AG10803 (cell line): ENCODE measurements at places on chromosomes 5 and 9.

DNA sequence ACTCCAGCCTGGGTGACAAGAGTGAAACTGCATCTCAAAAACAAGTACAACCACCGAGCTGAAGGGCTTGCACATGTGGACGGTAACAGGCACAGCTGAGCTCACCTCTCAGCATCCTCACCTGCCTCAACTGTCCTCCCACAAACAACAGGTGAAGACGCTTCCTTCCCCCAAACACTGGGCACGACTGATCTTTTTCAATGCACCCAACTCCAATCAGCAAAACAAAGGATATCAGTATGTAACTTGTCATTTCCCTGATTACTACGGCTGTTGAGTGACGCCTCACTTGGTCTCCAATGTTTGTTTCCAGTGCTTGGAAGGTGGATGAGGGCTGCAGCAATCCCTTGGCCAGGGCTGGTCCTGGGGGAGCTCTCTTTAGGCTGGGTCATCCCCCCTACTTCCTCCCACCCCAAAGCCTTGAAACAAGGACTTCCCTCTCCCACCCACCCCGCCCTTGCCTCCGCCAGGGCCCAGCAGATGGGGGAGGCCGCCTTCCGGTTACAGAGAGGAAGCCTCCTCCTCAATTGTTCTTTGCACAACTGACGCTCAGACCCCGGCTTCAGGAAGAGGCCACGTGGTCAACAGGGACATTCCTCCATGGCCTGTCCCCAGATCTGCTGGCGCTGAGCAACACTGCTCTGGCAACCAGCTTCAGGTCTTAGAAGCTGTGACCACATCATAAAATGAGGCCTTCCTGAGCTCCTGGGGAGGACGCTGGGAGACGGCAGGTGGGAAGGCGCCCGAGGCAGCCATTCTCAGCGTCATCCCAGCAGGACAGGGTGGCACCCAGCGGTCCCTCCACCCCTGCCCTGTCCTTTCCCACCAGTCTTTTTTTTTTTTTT, 5.9 kb downstream of the FAM78A start:
- DNase-seq = no peak

GRCh38 chr9:35484406-35484805, 5.5 kb upstream of the RUSC2 start:
- DNase-seq = no peak

DNA sequence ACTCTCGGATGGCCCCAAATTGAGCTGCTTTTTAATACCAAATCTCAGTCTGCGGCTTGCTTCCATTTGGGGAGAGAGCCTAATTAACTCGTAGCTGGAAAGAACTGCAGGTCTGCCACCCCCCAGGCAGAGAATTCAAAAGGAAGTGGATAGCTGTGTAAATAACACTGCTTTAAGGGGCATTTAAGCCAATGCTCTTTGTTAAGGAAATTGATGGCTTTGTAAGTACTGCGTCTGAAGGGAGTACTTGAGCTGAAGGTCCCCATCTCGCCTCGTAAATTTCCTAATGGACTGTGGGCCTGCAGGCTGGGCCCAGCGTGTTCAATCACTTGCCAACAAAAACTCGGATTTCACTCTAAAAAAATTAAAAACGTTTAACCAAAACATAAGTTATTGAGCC, 132.7 kb downstream of the PAPPA start:
- no peak for DNase-seq

- no peak for DNase-seq
These were observed 3.7 kb downstream of the CD180 start for GRCh38 chr5:67192719-67193438.

DNA sequence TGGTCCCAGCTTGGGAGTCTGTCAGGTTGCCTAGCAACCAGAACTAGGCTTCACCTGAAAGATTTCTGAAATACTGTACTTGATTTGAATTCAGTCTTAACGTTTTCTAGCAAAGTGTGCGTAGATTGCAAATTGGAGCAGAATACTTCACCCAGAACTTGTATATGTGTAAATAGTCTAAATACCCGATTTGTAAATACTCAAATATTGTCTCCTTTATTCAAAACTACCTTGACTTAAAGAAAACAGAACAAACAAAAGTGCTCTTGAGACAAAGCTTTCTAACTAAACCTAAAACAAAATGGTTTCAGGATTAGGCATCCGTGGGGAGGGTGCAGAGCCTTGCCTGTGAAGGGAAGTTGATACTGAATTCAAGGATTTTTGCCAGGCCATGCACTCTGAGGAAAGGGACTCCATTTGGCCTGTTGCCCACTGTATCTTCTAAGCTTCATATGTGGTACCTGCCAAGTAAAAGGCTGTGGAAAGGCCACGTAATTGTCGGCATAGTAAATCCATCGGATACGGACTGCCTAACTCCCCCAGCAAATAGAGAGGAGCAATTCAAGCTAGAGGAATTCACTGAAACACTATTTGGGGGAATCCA, 744 bp upstream of the HMGCS1 start:
- no peak for DNase-seq

GRCh38 chr5:2201011-2201410, 318.3 kb upstream of the IRX4 start:
- no peak for DNase-seq

GRCh38 chr9:125942125-125942524, 195.0 kb downstream of the PBX3 start:
- no peak for DNase-seq

DNA sequence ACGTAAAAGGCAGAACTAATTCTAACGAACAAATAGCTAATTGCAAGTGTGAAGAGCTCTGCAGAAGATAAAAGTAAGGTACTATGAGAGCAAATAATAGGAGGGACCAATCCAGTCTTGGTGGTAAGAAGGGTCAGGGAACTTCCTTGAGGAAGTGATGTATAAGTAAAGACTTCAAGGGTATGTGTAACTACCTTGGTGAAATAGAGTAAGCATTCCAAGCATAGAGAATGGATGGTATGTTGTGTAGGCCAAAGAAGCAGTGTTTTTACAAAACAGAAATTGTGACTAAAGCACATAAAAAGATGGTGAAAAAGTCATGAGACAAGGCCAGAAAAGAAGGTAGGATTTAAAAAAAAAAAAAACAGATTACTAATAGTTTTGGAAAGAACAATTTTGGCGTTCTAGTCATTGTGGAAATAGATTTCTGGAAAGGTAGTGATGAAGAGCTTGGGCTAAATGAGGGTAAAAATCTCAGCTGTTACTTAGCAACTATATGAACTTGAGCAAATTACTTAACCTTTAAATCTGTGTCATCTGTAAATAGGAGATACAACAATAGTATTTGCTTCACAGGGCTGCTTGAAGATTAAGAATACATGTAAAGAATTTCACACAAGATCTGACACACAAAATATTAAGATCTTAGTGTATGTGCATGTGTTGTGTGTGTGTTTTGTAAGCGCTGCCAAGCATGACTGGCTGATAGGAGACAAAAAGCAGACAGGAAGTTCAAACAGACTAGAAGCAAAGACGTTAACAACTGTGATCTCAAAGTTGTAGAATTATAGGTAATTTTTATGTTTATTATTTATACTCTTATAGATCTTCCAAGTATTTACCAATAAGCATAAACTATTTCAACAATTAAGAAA, 73.5 kb downstream of the NR6A1 start:
- peak; percentile 55 for DNase-seq

DNA sequence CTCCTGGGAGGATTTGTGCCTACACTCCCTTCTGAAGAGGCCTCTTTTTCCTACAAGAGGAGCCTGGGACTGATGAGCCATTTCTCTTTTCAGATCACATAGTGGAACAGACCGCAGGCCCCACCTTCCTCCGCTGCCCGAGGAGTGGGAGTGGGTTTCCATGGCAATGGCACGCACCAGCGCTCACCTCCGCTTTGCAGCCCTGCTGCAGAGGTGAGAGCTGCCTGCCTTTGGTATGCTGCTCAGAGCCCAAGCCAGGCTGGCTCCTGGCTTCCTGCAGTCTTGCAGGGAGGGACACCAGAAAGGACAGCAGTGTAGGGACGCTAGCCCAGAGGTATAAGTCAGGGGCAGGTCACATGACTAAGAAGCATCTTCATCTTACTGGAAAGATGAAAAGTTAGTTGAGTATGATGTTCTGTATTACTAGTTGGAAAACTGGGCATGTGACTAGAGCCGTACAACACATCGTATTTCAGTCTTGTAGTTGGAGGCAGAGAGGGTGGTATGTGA, 12.4 kb downstream of the PTTG1 start:
- no peak for DNase-seq

DNA sequence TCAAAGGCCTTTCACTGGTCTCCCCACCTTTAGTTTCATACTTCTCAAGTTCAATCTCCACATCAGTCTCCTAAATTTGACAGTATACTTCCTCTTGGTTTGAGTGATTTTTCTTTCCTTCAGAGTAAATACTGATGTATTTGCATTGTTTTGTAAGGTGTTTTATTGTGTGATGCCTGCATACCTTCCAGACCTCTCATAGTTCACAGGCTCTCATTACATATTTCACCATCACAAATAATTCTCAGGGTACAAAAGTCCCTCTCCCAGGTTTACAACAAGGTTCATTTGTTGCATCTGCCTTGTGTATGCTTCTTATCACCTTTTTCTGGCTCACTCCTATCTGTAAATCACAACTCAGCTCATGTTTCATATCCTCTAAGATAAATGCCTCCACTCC, 22.2 kb upstream of the TUSC1 start:
- DNase-seq = no peak

GRCh38 chr5:132489051-132489770, 1.4 kb downstream of the IRF1 start:
- DNase-seq = no peak

- DNase-seq = peak; percentile 82
These were observed at the start of gene CD274 for GRCh38 chr9:5450359-5451091. Gene CD274, plus strand, starts transcription at chr9:5450542. Its CDS starts 5,572 bp downstream, at chr9:5456114.

- DNase-seq = no peak
These were observed 8.5 kb downstream of the AMBP start for GRCh38 chr9:114069476-114070187.

DNA sequence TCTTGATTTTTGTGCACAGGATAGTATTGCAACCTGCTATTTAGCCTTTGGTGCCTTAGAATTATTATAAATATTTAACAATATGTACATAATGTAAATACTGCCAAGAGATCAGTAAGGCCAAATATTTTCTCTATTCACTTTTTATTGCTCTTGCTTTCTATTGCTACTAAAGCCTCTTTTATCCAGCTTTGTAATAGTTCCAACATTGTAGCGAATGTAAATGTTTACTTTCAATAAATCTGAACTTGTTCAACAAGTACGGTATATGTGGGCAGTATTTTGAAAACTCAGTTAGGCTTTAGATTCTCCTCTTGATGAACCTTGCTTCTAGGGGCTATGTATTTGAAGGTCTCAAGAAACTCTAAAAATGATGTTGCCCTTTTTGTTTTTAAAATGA, 179.8 kb downstream of the PARP8 start:
- DNase-seq = no peak

DNA sequence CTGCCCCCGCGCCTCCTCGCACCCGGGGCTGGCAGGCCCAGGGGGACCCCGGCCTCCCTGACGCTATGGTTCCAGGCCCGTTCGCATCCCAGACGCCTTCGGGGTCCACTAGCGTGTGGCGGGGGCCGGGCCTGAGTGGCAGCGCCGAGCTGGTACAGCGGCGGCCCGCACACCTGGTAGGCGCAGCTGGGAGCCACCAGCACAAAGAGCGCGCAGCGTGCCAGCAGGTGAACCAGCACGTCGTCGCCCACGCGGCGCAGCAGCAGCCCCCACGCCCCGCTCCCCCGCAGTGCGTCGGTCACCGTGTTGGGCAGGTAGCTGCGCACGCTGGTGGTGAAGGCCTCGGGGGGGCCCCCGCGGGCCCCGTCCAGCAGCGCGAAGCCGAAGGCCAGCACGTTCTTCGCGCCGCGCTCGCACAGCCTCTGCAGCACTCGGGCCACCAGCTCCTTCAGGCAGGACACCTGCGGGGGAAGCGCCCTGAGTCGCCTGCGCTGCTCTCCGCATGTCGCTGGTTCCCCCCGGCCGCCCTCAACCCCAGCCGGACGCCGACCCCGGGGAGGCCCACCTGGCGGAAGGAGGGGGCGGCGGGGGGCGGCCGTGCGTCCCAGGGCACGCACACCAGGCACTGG, 548 bp downstream of the TERT start:
- no peak for DNase-seq

GRCh38 chr5:29218138-29218537, 1975.3 kb upstream of the CDH6 start:
- no peak for DNase-seq

- DNase-seq = no peak
These were observed 1143.4 kb downstream of the CDH12 start for GRCh38 chr5:21709770-21710169.

DNA sequence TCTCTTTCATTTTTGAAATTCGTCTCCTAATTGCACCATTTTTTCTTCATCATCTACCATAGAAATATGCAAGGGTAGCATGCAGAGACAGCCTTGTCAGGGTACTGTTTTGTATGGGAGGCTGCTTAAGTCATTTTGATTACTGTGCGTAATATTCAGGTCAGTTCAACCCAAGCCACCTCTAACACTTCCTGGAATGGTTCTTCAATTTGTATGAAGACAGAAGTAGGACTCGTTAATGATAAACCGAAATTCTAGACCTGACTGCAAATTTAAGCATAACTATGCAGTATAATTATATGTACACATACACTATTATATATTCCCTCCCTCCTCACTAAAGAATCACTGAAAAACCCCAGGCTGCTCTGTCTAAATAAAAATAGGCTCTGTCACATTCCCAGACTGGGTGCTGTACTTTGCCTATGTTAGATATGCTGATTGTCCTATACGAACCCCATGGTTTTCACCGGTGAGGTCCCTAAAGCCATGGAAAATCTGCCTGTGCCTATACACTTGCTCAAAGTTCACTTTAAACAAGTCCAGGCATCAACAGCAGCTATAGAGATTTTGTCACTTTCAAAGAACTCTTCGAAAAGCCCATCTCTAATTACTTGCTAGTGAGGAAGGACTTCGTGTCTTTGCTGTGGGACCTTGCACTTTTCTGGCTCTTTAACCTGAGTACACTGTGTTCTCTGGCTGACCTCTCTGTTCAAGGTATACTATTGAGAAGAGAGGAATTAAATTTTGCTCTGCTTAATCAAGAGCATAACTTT, 352.1 kb upstream of the CD180 start:
- DNase-seq = no peak

- DNase-seq = no peak
These were observed 29.4 kb upstream of the TMEM250 start for GRCh38 chr9:136147890-136148714.

GRCh38 chr5:135834639-135835529, at the start of gene SLC25A48:
Gene SLC25A48, plus strand, starts transcription at chr5:135834663. Its CDS starts 185 bp downstream, at chr5:135834848.
- no peak for DNase-seq

DNA sequence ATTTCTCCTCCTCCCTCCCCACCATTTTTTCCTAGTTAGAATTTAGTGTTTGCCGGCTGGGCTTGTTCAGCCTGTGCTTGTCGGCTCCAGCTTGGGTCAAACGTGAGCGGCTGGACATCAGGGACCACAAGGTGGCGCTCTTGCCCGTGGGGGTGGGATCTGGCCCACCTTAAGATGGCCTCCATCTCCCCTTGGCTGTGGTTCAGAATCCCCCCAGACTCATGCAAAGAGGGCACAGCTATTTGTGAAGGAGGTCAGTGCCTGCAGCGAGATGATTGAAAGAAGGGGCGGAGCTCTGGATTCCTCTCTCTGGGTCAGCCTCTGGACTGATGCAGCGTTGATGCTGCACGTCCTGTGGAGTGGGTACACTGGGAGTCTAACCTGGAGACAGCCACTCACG, 283.3 kb upstream of the TUT7 start:
- peak; percentile 38 for DNase-seq

GRCh38 chr5:136153581-136154236, 21.1 kb downstream of the SMAD5 start:
- no peak for DNase-seq

GRCh38 chr9:111744363-111744762, 50.4 kb downstream of the SHOC1 start:
- peak; percentile 30 for DNase-seq
